ENCODE measurements at places on chromosomes 3 and 15.

GRCh38 chr3:153927107-153927506 lies 194.1 kb upstream of the ARHGEF26 start:
- no peak for DNase-seq

- no peak for DNase-seq
These were observed 222.6 kb downstream of the ZNF385D start for GRCh38 chr3:21528291-21528995.

DNA sequence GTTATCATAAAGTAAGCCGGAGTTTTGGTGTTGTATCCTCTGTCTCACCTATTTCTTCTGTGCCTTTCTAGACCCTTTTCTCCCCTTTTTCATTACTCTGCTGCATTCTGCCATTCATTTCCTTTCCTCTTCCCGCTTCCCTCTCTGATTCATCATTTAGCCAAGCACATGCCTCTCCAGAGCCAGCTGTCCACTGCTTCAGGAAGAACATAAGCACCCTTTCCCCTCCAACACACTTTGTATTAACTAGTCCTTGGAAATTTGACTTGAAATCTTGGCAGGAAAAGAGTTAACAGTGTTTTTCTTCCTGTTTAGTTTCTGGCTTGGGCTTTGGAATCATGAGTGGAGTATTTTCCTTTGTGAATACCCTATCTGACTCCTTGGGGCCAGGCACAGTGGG lies 9.7 kb downstream of the APH1B start:
- no peak for DNase-seq

DNA sequence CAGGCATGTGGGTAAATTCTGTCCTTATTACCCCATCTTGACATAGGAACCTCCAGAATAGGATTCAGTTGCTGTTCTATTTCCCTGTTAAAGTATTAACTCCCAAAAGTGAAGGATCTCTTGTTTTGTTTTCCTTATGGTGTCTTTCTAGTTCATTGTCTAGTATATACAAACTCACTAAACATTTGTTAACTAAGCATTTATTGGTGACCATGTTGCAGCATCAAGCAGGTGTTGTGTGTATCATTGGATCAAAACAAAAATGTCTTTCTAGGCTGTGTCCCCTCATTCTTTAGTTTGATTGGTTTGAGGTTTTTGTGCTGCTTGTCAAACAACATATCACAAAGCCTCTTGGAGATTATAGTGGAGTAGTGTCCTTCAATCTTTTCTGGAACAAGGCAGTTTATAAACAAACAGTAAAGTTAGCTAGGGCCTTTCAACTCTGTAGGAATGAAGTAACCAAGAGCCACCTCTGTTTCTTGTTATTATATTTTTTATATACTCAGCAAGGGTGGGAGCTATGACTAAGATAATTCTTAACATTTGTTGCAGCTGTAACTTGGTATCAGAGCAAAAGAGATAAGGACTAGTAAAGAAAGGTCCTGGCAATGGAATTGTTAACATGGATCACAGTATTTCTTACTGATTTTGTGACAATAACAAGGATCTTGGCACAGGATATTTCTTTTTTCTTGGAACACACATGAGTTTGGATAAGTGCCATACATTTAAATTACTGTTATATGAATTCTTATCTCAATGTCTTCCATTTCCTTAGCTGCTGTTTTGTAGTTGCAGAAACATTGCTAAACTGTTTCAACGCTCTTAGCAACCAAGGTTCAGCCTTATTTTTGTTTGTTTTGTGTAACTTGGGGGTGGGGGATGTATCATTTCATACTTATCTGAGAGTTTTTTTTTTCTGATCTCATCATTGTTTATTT lies 49.3 kb downstream of the TMOD3 start:
- no peak for DNase-seq

DNA sequence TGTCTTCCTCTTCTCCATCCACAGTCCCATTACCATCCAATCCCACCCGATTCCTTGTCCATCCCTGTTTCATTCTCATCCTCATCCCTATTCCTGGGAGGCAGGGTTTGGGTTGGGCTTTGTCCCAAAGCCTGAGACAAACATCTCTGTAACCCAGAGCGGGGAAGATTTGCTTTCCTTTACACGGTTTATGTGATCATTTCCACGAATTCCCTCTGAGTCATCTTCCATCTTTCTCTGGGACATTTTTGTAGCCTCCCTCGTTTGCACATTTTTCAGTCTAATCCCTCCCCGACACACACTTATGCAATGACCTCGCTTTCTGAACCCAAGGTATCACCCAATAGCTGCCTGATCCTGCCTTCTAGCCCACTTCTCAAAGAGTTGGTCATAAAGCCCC lies 22.8 kb downstream of the DUOX2 start:
- DNase-seq: no peak

DNA sequence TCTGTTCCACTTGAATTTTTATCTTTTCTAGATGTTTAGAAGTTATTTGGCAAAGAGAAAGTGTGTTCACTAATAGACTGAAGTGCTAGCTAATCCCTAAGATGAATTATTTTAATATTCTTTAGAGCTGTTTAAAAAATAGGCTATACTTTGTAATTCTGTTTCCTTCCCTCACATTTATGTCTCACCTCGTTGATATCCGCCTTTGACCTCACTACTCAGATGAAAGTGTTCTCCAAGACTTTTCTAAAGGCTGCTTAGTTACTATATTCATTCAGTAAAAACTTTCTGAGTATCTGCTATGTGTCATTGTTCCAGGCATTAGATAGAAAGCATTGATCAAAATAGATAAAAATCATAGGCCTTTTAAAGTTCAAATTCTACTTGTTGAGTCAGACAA lies 38.3 kb downstream of the HMG20A start:
- no peak for DNase-seq

DNA sequence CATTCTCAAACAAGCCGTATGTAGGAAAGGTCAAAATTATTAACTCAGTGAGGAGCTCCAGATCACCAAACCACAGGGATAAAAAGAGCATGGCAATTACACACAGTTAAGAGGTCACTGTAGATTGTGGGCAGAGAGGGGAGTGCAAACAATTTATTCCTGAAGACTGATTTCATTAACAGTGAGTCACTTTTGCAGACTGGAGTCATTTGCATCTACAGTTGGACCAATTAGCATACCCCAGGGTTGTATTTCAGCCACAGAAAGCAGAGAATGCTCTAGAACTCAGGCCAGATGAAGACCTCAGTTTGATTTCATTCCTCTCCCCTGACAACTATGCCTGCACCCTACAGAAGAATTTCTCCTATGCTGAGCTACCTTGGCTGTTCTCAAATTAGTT lies 40.1 kb downstream of the SETMAR start:
- no peak for DNase-seq

GRCh38 chr3:58317811-58318210 lies 11.5 kb downstream of the HTD2 start:
- DNase-seq: no peak

- DNase-seq: no peak
These were observed 6.2 kb downstream of the DISP2 start for GRCh38 chr15:40364251-40364650.

DNA sequence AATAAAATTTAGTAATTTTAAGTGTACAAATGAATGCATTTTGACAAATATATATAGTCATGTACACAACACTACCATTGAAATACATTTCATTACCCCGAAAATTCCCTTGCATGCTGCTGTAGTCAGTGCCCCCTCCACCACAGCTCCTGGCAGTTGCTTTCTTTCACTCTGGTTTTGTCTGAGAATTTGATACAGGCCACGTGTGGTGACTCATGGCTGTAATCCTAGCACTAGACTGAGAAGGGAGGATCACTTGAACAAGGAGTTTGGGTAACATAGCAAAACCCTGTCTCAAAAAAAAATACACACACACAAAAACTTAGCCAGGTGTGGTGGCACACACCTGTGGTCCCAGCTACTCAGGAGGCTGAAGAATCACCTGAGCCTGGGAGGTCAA lies 65.4 kb downstream of the TFRC start:
- no peak for DNase-seq

DNA sequence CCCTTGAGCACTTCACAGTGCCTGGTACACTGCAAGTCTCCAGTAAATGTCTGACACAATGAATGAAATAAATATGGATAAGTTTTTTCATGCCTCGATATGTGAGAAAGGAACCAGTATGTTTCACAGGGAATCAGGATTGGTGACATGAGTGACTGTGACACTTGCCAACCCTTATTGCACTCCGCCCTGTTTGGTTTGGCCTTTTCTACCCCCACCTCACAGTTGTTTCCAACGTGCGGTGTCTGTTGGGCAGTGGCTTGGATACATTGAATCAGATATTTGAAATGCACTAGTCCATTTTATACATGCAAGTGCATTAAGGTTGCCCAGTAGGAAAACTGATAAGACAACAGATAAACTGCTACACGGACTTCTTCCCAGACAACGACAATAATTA lies 2.0 kb downstream of the NPHP3 start:
- DNase-seq: no peak

GRCh38 chr15:56160966-56161365 lies 82.7 kb downstream of the RFX7 start:
- DNase-seq: no peak

DNA sequence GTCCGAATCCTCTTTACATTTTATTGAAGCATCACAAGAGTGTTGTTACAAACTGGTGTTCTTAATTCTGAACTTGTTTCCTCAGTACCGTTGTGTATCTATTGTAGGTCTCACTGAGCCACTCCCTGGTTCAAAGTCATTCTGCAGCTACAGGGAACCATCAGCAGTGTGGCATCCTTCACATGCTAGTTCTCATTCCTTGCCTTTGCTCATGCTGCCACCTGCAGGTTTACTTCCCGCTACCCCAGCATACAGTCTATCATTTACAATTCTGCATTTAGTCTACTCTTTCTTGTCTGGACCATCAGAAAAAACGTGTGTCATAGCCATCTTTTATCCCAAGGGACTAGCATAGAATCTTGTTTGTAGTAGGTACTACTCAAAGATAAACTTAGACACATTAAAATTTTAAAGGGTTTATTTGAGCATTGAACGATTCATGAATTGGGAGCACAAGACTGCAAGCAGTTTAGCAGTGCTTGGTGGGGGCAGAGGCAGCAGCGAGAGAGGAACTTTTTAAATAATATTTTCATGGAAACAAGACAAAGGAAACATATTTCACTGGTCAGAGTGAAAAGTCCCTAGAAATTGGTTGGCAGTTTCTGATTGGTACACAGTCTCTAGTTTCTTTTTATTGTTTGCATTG lies 402.1 kb downstream of the CADM2 start:
- DNase-seq: no peak

GRCh38 chr3:133301731-133302130 lies 98.1 kb upstream of the BFSP2 start:
- no peak for DNase-seq

- DNase-seq: no peak
These were observed 172.1 kb downstream of the KLF13 start for GRCh38 chr15:31498756-31499155.

DNA sequence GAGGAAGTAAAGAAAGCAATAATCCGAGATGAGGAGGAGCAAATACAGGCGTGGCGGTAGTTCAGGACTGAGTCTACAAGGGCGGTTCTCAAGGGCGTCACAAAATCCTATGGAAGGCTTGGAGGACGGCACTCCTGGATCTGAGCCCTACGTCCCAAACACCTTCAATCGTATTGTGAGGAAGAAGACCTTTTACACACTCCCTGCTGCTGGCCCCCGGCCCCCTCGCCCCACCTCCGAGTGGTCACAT lies 747 bp downstream of the PLD1 start:
- DNase-seq: no peak

DNA sequence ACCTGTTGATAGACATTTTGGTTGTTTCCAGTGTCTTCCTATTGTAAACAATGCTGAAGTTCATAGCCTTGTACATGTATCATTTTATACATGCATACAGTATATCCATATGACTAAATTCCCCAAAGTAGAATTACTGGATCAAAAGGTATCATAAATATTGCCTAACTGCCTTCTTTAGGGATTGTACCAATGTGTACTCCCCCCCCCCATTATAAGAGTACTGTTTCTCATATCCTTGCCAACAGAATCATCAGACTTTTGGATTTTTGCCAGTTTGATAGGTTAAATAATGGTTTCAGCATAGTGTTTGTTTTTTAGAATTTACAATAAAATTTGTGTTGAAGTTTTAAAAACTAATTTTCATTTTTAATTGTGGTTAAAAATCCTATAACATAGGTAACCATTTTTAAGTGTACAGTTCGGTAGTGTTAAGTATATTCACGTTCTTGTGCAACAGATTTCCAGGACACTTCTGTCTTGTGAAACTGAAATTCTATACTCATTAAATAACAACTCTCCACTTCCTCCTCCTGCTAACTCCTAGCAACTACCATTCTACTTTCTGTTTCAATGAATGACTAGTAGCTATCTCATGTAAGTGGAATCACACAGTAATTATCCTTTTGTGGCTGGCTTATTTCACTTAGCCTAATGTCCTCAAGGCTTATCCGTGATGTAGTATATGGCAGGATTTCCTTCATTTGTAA lies 30.8 kb upstream of the MAP3K13 start:
- DNase-seq: no peak

DNA sequence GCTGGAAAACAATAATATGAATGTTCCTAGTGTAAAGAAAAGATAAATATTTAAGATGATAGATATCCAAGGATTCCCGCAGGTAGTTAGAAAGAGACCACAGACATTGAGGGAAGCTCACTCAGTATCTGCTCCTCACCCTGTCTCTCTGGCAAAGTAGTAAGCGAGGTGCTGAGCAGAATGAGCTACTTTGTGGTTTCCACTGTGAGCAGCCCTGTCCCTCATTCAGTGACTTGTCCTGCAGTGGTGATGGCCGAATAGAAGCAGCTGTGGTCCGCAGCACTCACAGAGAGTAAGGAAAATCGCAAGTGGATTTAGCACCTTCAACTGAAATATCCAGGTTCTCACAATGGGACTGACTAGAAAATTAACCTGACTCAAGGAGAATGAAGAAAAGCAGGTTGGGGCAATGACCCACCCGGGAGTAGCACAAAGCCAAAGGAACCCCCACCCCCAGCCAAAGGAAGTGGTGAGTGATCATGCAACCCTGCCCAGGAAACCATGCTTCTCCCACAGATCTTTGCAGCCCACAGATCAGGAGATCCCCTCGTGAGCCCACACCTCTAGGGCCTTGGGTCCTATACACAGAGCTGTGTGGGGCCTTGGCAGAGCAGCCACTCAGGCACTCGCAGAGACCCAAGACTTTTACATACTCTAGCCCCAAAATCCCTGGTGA lies 21.8 kb upstream of the SLC25A38 start:
- no peak for DNase-seq

GRCh38 chr3:43181202-43181821 lies 75.4 kb upstream of the POMGNT2 start:
- DNase-seq: no peak

- DNase-seq: no peak
These were observed 163.2 kb downstream of the PDZRN3 start for GRCh38 chr3:73461547-73461946.

- no peak for DNase-seq
These were observed 339.7 kb upstream of the RASGRP1 start for GRCh38 chr15:38904298-38904697.

DNA sequence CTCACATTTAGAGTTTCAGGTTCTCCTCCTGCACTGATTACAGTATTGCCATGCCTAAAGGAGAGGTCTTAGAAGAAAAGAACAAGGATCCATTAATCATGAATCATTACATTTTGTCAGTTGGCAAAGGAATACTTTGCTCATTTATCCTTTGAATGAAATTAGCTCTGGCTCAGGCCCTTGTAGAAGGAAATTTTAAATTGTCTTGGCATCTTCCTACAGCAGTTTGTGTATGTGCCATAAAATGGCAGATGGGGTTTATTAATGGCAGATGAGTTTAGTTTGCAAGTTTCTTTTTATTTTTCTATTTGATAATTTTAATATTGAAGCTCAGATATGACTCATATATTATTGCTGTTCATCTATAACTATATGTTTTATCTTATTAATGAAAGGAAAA lies 181.2 kb upstream of the EPHA3 start:
- DNase-seq: no peak

Data from stimulated activated CD4-positive, alpha-beta T cell treated with anti-CD3 and anti-CD28 coated beads, TNF-alpha, amount 100 ng/mL, for 1 hour (primary cell).